NK-92 treated with Interleukin-12 subunit alpha and Interleukin-12 subunit beta, amount 100 ng/mL, for 24 hours (cell line): ENCODE measurements at places on chromosomes 11 and 22.
A peak's percentile ranks its signal among the peaks of the same experiment; 100 is the strongest.

DNA sequence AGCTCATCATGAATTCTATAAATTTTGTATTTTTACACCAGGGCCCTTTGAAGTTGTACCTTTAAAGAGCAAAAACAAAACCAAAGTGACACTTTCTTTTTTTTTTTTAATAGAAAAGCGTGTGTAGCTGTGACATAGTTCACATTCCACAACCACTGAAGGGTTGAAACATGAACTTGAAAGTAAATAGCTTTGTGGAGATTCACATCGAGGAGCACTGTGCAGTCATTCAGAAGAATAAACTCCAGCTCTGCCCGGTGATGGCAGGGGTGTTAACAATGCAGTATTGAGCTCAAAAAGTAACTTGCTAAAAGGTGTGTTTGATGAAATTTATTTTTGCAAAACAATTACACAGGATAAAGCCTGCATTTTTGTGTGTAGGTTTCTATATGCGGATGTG is 1166.2 kb downstream of the TBC1D22A start:
- no peak for DNase-seq

DNA sequence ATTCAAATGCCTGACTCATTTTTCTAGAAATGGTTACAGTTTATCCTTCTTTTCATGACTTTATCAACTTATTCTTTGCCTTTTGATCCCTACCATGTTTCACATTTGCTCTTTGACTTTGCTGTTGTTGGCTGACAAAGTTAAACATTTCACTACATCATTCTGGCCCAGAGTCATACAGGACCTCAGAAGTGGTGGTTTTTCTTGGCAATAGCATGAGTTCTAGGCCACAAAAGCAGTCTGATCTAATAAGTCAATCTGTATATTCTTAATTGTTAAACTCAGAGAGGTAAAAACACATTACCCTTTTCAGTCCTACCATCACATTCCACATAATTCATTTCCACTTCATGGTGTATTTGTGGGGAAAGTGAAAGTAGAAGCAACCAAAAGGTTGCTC is 763.2 kb upstream of the TENM4 start:
- DNase-seq: no peak

- DNase-seq: no peak
Measured at GRCh38 chr11:102014756-102015155, 32.5 kb upstream of the CFAP300 start.

- DNase-seq: no peak
Measured at GRCh38 chr22:23057331-23057730, 13.0 kb upstream of the GNAZ start.

- no peak for DNase-seq
Measured at GRCh38 chr22:34993548-34993947, 72.4 kb upstream of the ISX start.

GRCh38 chr11:34529643-34530042 is 16.0 kb upstream of the ELF5 start:
- DNase-seq: no peak

GRCh38 chr11:46719048-46719542 is at the start of gene F2:
F2 (plus strand) TSS chr11:46719213; CDS start chr11:46719236, 23 bp downstream.
- no peak for DNase-seq

GRCh38 chr11:10638316-10638925 is 55.1 kb downstream of the IRAG1 start:
- no peak for DNase-seq

DNA sequence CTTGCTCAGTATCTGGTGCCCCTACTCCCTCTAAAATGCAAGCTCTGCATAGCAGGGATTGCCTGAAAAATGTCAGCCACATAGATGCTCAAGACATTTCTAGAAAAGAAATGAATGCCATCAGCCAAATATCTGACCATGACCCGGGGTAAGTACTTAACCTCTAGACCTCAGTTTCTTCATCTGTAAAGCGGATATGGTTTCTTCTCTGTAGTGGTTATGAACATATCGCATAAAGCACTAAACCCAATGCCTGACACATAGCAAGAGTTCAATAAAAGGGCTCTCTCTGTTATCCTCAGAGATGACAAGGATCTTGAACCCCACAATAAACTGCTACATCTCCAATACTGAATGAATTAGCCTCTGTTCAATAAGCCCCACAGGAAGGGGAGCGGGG is 122.6 kb downstream of the ABTB2 start:
- DNase-seq: no peak

GRCh38 chr11:96708219-96708878 is 318.5 kb downstream of the JRKL start:
- DNase-seq: no peak

GRCh38 chr11:18313965-18314763 is 7.8 kb downstream of the HPS5 start:
- no peak for DNase-seq

- no peak for DNase-seq
Measured at GRCh38 chr11:128210148-128210940, 377.0 kb downstream of the ETS1 start.

DNA sequence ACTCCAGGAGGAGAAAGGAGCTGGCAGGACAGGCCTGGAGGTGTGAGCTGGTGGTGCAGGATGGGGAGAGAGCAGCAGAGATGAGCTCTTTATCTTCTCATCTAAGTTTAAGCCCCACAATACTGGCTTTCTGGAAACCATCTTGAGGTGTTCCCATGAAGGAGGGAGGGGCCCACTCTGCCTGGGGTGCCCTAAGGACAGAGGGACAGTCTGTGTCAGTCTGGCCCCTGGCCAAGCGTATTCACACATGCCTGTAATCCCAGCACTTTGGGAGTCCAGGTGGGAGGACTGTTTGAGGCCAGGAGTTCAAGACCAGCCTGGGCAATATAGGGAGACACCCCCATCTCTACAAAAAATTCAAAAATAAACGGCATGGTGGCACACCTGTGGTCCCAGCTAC is 8.9 kb downstream of the SERHL2 start:
- DNase-seq: no peak

DNA sequence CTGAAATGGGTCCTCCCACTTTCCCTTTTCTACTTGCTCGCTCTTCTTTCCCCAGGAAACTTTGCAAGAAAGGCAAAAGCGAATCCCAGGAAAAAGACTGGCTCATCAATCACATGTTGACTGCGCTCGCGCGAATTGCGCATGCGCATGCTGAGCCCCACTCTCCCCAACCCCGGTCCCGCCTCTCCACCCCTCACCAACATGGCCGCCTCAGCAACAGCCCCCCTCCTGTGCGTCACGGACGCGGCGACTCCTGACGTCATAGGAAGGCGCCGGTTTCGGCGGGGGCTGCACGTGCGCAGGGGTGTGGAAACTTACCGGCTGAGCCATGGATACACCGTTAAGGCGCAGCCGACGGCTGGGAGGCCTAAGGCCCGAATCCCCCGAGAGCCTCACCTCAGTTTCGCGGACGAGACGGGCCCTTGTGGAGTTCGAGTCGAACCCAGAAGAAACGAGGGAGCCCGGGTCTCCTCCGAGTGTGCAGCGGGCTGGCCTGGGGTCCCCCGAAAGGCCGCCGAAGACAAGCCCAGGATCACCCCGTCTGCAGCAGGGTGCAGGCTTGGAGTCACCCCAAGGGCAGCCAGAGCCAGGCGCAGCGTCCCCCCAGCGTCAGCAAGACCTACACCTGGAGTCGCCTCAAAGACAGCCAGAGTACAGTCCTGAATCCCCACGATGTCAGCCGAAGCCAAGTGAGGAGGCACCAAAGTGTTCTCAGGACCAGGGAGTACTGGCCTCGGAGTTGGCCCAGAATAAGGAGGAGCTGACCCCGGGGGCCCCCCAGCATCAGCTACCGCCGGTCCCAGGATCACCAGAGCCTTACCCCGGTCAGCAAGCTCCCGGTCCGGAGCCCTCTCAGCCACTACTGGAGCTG is at the start of gene CCDC86:
Gene CCDC86 (plus strand): TSS at position 317 of the 871 bp plus-strand sequence. CDS start 12 bp downstream, at position 329.
- DNase-seq: peak; percentile 95

DNA sequence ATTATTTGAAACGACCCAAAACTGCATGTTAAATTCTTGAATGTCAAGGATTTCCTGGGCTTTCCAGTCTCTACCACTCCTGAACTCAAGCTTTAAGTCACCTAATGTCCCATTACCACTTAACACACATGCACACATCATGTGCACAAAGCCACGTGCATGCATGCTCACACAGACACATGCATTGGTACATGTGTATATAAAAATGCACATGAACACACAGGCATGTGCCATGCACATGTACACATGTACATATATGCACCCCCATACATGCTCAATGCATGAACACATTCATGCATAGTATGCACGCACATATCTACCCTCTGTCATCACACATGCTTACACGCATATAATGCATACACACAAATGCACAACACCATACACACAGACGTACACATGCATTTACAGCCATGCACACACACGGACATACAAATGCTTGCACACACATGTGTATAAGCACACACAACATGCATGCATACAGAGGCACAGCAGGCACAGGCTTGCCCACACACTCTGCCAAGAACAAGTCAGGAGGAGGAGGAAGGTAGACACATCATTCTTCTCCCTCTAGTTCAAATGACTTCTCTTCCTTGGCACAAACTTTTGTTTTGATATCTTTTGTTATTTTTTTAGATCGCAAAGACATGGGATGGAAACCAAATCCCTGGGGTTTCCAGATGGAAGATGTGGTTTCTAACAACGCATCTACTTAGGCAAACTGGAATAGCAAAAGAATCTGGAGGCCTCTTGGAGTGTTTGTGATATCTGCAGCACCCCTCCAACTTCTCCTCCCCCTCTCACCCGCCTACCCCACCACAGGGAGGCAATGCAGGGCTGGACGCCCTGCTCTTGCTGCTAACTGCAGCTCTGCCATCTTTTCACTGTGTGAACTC is 24.6 kb downstream of the RASD2 start:
- DNase-seq: no peak

DNA sequence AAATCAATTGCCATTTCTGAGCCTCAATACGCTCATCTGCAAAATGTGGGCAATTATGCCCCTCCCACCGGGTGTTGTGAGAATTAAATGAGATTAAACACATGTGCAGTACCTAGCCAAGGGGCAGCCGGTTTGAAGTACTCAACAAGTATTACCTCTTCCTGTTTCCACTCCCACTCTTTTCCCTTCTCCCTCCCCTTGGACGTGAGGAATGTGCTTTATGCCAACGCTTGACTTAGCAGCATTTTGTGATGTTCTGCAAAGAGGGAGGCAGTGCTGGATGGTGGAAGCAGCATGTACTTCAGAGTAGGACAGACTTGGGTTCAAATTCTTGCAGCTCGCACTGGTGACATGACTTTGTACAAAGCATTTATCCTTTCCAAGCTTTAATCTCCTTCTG is 306.0 kb downstream of the BUD13 start:
- DNase-seq: no peak

- no peak for DNase-seq
Measured at GRCh38 chr11:34206407-34207300, 101.2 kb downstream of the NAT10 start.

DNA sequence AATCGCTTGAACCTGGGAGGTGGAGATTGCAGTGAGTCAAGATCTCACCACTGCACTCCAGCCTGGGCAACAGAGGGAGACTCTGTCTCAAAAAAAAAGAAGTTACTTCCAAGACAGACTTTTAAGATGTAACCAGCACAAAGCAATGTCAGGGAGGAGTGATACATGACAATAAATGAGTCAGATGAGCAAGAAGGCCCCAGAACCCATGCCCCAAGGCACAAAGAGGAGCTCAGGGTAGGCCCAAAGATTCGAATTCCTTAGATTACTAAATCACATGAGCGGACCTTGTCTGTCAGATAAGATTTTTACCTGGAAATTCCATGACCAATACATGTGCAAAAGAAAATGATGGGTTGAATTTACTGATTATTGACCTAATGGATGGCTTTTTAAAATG is 10.5 kb upstream of the JHY start:
- DNase-seq: no peak

GRCh38 chr22:32572741-32573500 is 98.3 kb downstream of the FBXO7 start:
- DNase-seq: no peak

DNA sequence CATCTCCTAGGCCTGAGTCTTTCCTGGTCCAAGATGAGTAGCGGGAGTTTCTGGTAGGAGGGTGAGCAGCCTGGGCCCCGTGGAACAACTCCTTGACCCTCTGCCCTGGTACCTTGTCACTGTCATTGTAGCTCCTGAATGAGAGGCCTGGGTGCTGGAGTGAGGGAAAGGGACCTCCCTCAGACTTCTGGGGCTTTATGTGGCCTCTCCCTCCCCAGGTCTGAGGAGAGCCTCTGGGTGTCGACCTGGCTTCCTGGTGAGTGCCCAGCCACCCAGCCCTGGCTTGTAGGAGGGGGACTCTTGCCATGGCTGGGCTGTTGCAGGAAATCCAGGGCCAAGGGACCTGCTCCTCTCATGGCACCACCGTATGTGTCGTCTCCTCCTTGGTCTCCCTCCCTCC is 3.9 kb downstream of the P2RY2 start:
- DNase-seq: no peak

DNA sequence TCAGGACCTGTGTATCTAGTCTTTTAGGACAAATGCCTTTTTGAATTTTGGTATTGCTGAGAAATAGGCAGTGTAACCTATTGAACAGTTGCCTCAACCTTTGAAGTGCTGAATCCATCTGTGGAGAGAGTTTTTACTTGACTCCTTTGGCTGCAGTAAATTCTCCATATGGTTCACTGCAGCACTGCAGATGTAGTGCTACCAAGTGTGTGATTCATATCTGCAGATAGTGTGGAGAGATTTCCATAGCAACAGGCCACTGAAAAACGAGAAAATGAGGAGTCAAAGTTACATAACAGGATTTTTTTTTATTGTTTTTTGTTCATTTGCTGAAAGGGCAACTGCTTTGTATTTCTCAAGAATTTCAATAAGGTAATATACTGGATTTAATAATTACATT is 356.1 kb downstream of the RAB38 start:
- no peak for DNase-seq

GRCh38 chr11:29124470-29124869 is 892.4 kb downstream of the KCNA4 start:
- DNase-seq: no peak

DNA sequence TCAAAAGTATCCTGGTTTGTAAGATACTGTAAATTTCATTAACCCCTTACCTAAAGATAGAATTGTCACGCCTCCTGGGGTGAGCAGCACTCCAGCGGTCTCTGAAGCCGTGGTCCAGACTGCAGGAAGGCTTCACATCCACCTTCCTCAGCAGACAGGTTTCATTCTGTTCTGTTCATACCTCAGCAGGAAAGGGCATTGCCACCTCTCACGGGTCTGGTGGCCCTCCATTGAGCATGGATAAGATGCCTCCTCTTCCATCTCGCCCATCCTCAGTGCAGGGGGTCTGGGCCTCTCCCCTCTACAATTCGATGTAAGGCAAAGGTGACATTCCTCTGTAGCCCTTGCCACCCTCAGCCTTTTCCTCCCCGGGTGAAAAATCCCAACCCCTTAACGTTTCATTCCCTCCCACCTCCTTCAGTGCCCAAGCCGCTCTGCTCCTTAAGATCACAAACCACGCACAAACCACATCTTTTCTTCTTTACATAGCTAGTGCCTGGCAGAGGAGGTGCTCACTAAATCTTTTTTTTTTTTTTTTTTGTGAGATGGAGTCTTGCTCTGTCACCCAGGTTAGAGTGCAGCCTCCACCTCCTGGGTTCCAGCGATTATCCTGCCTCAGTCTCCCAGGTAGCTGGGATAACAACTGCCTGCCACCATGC is 28.5 kb downstream of the RPUSD4 start:
- no peak for DNase-seq

- no peak for DNase-seq
Measured at GRCh38 chr22:19147195-19147780, 2.8 kb downstream of the GSC2 start.
